CD4-positive, alpha-beta T cell treated with Interleukin-21 for 1 hour (primary cell): ENCODE measurements at places on chromosomes 4 and X.

- DNase-seq: no peak
Observed at GRCh38 chr4:35229021-35229420, 1015.3 kb downstream of the ARAP2 start.

GRCh38 chr4:52366621-52367020, 292.5 kb downstream of the USP46 start:
- DNase-seq: no peak

GRCh38 chrX:87788976-87789375, 271.4 kb downstream of the KLHL4 start:
- DNase-seq: no peak

- DNase-seq: peak; percentile 22
Observed at GRCh38 chrX:23732704-23733103, 10.4 kb downstream of the ACOT9 start.

GRCh38 chrX:39514801-39515200, 583.0 kb downstream of the BCOR start:
- no peak for DNase-seq
